ENCODE measurements at places on chromosomes 16 and 17.

GRCh38 chr17:71802663-71803062, 318.2 kb upstream of the SOX9 start:
- no peak overlapping the region for H3K4me3 ChIP-seq
- no peaks in the 10 kb centered on the region for H3K27me3 ChIP-seq
- no peaks in the 10 kb centered on the region for H3K36me3 ChIP-seq
- no peak overlapping the region for H3K27ac ChIP-seq
- no peak for DNase-seq

GRCh38 chr17:49899191-49899485, 51.3 kb upstream of the TAC4 start:
- no peak overlapping the region for H3K4me3 ChIP-seq
- H3K36me3 ChIP-seq = no peaks in the 10 kb centered on the region
- peak; percentile 41 for DNase-seq
- peaks cover 36% of the 10 kb centered on the region for H3K27me3 ChIP-seq

- H3K27ac ChIP-seq = no peak overlapping the region
- H3K4me1 ChIP-seq = no peaks in the 10 kb centered on the region
- H3K27me3 ChIP-seq = no peaks in the 10 kb centered on the region
- peak; percentile 74 for DNase-seq
Observed at GRCh38 chr16:88527186-88527936, 42.8 kb upstream of the ZC3H18 start.

DNA sequence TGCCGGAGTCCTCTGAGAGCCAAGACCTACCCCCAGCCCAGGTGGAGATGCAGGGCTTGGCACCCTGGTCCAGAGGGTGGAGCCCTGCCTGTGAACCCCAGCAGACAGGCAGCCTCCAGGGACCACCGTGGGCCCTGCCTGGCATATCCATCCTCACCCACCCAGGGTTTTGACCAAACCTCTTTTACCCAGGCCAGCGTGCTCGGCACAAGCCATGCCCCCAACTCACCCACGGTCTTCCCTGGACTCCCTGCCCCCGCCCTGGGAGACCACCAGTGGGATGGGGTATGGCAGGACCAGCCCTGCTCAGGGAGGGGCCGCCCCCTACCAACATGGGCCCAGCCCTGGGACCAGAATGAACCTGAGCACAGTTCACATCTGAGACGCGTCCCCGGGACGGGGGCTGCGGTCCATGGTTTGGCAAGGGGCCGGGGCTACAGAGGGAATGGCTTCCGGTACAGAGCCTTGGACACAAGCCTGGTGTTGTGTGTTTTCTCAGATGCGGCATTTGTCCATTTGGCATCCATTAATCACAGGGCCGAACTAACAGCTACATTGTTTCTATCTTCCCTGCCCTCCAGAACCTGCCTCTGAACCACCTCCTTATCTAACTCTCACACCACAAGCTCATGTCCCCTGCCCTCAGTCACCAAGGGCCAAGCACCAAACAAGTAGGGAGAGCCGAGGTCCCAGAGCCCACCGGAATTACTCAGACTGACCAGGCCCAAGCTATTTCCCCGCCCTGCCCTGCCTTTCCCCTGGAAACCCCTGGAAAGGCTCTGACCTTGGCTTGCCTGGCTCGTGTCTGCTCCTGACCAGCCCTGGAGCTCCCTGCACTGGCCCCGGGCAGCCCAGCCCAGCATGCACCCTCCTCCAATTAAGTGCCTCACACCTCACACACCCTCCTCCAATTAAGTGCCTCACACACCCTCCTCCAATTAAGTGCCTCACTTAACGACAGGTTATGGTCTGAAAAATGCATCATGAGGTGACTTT, 14.1 kb downstream of the HS3ST6 start:
- H3K27ac ChIP-seq = no peak overlapping the region
- peaks cover 39% of the 10 kb centered on the region for H3K27me3 ChIP-seq
- no peak for DNase-seq
- H3K4me1 ChIP-seq = no peaks in the 10 kb centered on the region

DNA sequence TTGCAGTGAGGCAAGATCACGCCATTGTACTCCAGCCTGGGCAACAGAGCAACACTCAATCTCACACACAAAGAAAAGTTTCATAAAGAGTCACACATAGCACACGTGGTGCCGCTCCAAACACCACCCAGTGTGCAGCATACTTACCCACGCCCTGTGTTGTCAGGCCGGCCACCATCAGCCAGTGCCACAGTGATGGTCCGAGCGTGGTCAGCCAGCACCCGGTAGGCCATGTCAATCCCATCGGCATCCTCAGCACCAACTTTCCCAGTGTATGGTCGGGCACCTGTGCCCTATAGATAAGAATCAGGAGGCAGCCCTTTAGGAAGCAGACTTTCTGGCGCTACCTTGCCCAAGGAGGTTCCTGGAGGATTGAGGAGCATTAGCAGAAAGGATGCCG, 17.7 kb upstream of the EXOSC6 start:
- H3K4me3 ChIP-seq = no peak overlapping the region
- DNase-seq = no peak
- no peaks in the 10 kb centered on the region for H3K4me1 ChIP-seq
- H3K27me3 ChIP-seq = no peaks in the 10 kb centered on the region
- H3K27ac ChIP-seq = no peak overlapping the region
